ENCODE measurements at places on chromosomes 2 and 18.

- no peak for DNase-seq
Observed at GRCh38 chr2:25551316-25551715, 122.1 kb downstream of the DTNB start.

DNA sequence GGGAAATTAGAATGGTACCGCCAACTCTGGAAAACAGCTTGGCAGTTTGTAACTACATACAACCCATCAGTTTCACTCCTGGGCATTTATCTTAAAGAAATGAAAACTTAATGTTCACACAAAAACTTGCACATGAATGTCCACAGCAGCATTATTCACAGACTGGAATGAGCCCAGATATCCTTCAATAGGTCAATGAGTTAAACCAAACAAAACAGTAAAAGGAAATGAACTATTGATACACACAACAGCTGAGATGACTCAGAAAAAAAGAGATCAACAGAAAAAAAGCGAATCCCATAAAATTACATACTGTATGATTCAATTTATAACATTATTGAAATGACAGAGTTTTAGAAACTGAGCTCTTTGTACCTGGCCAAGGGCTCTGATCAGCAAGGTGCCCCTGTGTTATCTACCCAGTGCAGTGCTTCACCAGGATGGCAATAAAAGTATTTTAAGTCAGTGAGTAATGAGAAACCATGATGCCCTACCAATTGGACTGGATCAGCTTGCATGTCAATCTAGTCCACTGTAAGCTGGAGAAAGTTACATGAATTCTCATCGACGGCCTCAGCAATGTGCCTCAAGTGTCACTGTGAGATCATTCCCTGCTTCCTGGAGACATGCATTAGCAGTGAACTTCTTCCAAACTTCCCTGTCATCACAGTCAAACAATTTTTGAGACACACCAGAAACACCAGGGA is 21.9 kb downstream of the TMEM237 start:
- DNase-seq: no peak

DNA sequence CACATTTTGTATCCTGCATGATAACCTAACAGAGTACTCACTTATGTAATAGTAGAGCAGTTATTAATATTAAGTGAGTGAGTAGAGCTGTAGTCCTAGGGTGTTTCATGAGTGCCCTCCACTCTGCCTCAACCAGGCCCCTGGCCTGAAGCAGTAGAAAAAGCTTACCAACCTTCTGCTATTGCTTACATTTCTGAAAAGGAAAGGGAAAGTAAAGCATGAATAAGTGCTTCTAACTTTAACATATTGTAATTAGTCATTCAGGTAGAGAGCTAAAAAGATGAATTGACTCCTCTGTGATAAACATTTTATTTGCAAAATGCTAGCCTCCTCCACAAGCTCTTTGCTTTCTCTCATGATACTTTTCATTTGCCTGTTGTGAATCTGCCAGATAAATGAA is 94.7 kb upstream of the RPE start:
- DNase-seq: no peak

DNA sequence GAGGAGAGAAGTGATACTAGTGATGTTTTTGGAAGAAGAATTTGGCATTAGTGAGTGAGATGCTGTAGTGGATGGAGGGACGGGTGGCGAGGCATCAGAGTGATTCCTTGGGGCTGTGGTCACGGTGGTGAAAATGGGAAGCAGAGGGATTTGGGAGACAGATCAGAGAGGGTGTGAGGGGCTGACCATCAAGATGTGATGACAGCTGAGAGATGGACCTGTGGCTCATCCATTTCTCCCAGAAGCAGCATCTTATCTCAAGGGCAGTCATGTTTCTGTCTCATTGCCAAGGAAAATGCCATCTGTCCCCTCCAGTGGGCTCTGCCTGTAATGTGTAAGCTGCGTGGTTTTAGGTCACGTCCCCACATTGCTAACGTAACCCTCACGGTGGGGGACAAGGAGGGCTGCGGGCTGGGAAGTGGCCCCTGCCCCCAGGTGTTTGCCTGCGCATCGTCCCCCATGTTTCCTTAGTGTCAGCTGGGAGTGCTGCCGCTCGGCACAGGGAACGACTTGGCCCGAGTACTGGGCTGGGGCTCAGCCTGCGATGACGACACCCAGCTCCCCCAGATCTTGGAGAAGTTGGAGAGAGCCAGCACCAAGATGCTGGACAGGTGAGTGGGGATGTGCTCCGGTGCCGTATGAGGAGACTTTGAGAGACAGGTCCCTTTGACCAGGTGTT is 91.0 kb downstream of the DGKD start:
- DNase-seq: no peak

DNA sequence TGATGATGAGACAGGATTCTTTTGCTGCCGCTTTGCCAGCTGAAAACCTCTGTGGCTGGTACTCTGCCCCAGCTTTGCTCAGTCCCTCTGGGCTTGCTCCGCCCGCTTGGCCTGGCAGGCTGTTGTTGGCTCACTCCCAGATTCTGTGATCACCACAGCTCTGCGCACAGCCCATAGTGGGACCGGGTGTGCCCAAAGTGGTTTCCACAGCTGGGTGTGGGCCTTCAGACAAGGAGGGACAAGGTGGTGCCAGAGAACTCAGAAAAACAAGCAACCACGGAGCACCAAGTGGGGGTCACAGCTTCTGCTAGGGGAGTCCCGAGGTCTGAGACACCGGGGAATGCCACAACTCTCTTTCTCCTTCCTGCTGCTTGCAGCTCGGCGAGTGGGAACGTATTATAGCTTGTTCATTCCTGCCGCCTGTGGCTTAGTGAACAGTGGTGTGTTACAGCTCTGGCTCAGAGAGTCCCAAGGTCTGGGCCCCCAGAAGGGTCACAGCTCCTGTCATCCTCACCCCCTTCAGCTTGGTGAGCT is 9.2 kb upstream of the KYNU start:
- DNase-seq: no peak

DNA sequence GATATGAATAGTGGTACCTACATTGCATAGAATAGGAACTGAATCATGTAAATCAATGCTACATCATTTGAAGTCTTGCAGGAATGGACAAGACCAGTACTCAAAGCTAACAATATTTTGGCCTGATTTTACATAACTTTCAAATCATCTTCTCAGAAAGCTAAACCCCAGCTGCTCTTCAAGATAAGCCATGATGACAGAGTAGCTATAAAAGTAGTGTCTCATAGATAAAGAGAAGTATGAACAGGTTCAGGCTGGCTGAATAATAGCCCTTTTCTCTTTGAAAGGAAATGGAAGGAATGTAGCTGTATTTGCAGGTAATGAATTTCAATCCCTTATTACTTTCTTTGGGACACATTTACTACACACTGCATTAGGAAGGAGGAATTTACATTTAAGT is 28.2 kb downstream of the TSPYL6 start:
- no peak for DNase-seq

DNA sequence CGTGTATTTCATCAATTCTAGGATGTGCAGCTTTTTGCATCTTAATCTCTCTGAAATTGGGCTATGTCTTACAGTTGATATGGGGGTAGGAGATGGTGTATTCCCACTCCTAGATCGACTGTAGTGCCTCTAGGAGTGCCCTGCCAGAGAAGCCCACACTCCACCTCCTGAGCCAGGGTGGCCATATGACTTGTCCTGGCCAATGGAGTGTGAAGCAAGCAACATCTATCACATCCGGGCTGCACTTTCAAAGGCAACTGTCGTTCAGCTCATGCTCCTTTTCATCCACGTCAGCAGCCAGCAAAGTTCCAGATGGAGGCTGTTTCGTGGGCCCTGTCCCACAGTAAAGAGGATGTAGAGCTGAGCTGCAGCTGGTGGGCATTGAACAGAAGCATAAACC is 149.4 kb upstream of the SLC1A4 start:
- DNase-seq: no peak

DNA sequence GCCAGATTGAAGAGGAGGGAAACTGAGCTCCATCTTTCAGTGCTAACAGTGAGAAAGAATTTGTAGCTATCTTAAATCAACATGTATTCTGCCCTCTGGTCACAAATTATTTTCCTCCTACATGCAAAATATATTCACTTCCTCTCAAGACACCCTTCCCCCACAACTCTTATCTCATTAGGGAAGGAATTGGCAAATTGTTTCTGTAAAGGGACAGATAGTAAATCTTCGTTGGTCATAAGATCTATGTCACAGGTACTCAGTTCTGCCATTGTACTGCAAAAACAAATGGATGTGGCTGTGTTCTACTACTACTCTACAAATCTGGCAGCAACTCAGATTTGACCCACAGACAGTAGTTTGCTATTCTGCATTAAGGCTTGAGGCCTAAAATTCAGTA is 53.0 kb upstream of the CYP20A1 start:
- no peak for DNase-seq

DNA sequence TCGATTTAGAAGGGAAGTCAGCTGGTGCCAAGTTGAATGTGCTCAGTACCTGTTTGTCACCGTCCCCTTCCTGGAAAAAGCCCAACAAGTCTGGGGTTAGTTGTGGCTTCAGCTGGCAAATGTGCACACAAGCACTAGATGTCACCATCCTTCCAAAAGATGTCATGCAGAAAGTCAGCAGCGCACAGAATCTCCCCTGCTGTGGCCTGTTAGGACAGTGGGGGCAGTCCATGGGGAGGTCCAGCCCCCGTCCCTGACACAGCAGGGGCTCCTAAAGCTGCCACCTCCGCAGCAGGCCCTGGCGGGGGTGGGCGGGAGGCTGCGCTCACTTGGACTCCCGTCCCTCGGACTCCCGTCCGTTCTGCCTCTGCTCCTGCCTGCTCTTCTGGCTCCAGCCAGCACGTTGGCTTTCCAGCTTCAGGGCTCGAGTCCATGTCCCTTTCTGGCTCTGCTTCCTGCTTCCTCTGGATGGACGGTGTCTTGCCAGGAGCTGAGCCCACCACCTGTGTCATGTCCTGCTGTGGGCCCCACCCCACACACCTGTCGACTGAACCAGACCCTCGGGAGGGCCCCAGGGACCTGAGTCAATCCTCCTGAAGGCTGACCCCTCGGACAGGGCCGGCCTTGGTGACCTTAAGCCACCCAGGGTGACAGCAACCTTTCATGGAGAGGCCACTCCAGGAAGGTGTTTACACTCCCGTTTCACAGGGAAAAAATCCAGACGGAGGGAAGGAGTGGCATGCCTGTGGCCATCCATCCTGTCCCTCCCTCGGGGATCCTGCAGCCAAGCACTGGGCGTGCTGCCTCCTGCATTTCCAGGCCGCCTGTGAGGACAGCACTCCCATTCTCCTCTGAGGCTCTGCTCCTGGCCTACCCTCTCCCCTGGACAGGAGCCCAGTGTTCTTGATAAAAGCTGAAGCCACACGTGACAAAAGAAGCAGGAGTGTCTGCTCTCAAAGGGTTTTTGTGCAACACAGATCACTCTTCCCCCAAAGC is 8.5 kb downstream of the RAB17 start:
- DNase-seq: no peak

DNA sequence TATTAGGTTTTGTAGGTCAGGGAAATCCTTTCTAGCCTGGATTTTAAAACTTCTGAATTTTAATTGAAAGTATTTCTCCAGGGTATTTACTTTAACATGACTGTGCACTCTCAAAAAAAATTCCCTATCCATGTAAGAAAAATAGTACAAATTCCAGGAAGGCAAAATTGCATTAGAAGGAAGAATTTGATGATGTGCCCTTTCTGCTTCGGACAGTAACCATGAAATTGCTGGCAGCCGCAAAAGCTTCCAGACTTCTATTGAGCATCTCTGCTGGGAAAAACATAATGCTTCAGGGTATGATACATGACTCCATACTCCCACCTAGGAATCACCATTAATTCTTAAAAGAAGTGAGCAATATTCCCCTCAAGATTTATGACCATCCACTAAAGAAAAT is 17.2 kb upstream of the KLF7 start:
- no peak for DNase-seq

DNA sequence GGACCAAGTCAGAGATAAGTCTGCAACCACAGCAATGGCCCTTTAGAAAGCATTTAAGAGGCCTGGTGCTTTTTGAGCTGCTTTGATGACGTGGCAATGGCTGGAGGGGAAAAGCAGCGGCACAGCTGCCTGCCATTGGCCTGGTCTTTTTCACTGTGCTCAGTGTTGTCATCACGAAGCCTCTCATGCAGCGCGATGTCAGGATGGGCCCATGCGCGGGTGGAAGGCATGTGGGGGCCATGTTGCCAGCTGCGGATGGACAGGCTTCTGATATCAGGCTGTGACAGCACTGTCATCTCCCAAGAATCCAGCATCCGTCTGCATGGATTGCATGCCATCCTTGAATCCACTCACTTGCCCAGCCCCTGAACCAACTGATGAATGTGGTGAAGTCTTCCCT is 204.5 kb downstream of the ACKR3 start:
- no peak for DNase-seq

DNA sequence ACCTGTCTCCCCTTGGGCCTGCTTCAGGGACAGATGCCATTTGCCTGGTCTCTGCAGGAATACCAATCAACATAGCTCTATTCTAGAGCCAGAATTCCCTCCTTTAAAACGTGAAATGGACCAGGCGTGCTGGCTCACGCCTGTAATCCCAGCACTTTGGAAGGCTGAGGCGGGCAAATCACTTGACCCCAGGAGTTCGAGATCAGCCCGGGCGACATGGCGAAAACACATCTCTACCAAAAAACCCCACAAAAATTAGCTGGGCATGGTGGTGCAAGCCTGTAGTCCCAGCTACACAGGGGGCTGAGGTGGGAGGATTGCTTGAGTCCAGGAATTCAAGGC is 127.0 kb downstream of the PLEKHM3 start:
- no peak for DNase-seq

GRCh38 chr2:220270481-220271070 is 643.1 kb downstream of the SLC4A3 start:
- DNase-seq: no peak

DNA sequence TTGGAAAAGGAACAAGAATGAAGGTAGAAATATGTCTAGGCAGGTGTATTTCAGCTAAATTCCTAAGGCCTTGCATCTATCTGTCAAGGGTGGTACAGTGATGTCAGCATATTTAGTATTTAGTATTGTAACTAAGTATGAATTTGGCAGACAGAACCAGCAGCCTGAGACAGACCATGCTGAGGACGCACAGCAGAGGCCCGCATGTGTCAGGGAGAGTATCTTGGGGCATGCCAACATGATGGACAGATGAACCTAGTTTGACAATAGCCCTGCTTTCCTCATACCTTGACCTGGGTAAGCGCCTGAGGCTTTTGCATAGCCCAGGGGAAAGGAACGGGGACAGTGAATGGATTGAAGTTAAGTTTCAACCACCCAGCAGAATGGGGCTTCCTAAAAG is 33.8 kb upstream of the OSR1 start:
- no peak for DNase-seq

DNA sequence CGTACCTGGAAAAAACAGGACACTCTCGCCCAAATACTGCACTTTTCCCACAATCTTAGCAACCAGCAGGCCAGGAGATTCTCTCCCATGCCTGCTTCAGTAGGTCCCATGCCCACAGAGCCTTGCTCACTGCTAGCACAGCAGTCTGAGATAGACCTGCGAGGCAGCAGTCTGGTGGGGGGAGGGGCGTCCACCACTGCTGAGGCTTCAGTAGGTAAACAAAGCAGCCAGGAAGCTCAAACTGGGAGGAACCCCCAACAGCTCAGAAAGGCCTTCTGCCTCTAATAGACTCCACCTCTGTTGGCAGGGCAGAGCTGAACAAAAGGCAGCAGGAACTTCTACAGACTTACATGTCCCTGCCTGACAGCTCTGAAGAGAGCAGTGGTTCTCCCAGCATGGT is 1202.8 kb upstream of the ACVR2A start:
- DNase-seq: no peak
